ENCODE measurements at places on chromosomes 16 and 17. TPM values are rescaled to one million over a fixed set of nuclear protein-coding genes. Genes with fewer than 3 reads are reported as not detected.

CCL2 gene
- polyA plus RNA-seq: 2.8 TPM

TP53TG3B gene
- not detected for polyA plus RNA-seq

MATCAP1 gene
- 26.4 TPM for polyA plus RNA-seq

HYDIN gene
- polyA plus RNA-seq: not detected

USP31 gene
- polyA plus RNA-seq: 4.1 TPM

KRT17 gene
- not detected for polyA plus RNA-seq

ABCC6 gene
- 18.9 TPM for polyA plus RNA-seq

OSGIN1 gene
- polyA plus RNA-seq: 2.0 TPM

TNFRSF12A gene
- polyA plus RNA-seq: 6.2 TPM

ITGAD gene
- polyA plus RNA-seq: not detected

BIRC5 gene
- not detected for polyA plus RNA-seq

NUDT7 gene
- polyA plus RNA-seq: 6.1 TPM

ARHGAP44 gene
- not detected for polyA plus RNA-seq

DNA sequence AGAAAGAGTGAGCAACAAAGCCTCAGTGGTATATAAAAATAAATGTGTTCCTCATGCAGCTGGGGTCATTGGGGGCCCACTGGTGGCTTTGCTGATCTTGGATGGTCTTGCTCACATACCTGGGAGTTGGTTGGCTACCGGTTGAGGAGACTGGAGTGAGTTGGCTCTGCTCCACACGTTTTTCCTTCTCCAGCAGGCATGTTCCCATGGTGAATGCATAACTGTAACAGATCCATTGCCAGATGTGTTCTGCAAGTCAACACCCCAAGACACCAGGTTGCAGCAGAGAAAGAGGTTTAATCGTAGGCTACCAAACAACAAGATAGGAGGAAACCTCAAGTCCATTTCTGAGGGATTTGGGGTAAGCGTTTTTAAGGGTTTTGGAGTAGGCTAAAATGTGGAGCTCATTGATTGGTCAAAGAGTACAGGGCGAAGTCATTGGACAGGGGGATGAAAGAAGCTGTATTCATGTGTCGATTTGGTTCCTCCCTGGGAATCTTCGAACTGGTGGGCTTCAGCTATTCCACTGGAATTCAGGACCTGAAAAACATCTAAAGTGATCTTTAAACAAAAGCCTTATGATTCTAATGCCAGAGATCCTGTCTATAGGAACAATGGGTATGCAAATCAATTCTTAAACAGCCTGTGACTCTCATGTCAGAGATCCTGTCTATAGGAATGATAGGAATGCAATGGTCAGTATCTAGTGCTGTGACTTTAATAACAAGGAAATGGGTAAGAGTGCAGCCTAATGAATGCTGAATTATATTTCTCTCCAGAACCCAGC lies 467.5 kb upstream of the C16orf82 start:
- DNase-seq: no peak

- no peak for DNase-seq
Observed at GRCh38 chr17:31598399-31598782, 206.9 kb downstream of the RAB11FIP4 start.

- DNase-seq: no peak
Observed at GRCh38 chr17:82438401-82439193, 12.0 kb downstream of the CYBC1 start.

GRCh38 chr17:69434164-69434579 lies 19.7 kb downstream of the MAP2K6 start:
- DNase-seq: no peak

GRCh38 chr17:10754109-10754508 lies 24.3 kb upstream of the TMEM220 start:
- DNase-seq: no peak

DNA sequence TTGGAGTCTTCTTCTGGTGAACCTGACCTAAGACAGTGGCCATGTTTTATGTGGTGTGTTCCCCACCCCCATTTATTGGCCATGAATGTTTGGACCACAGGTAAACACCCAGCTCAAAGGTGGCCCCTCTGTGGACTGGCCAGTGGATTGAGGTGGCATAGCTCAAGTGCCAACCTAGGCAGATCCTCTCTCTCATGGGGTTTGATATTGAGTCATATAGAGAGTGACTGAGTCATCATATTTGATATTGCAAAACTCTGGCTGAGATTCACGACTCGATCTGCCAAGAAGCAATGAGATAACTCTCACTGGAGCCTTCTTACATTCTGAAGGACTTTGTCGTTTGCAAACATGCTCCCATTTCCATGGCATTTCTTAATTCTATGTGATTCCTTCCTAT lies 10.5 kb upstream of the TEKT3 start:
- DNase-seq: no peak

DNA sequence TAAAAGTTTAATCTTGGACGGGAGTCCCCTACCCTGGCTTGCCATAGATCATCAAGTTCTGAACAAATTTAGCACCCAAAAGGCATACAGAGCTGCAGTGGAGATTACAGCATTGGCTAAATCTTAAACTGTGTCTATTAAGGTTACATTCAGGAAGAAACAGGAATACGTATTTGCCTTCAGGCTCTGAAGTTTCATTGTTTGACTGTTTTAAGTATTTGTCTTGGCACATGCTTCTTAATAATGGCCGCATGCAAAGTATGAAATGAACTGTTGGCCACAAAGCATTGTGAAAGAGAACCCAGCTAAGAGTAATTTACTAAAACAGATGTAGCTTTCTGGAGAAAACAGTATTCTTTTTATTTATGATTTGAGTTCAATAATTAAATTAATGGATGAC lies 63.9 kb upstream of the CNEP1R1 start:
- no peak for DNase-seq

DNA sequence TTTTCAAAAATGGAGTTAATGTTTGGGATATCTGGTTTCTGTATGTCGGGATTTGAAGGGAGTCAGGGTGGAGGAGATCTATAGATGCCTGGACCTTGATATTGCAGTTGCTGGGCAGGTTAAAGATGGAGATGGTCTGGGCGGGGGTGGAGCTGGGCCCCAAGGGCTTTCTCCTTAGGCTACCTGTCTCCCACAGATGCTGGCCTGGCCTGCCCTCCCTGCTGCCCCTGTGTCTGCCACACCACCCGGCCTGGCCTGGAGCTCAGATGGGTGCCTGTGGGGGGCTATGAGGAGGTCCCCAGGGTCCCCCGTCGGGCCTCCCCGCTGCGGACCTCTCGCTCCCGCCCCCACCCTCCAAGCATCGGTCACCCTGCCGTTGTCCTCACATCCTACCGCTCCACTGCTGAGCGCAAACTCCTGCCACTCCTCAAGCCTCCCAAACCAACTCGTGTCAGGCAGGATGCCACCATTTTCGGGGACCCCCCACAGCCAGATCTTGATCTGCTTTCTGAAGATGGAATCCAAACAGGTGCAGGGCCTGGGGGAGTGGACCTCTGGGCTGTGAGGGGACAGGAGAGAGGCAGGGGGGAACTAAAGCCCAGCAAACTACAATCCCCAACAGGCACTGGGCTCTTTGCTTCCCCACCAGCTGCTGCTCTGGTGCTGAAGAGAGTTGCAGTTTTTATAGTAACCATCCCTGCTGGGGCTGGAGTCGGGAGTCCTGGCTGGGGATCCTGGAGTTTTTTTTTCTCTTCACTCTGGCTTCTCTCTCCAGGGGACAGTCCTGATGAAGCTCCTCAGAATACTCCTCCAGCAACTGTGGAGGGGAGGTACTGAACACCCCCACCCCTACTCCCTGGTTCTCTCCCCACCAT lies 2.9 kb downstream of the ARHGEF15 start:
- DNase-seq: no peak

DNA sequence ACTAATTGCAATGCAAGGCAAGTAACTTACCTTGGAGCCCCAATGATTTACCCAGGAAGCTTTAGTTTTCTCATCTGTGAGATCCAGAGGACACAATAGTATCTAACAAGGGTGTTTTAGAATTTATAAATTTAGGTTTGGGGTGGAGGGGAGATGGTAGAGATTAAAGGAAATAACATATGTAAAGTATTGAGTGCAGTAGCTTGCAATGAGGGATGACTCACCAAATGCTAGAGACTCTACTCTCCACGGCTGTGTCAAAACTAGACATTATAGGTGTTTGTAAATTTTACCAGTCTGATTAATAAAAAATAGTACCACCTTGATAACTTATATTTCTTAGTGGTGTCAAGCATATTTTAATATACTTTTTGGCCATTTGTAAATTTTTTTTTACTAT lies 3.7 kb upstream of the ABCA9 start:
- DNase-seq: no peak

DNA sequence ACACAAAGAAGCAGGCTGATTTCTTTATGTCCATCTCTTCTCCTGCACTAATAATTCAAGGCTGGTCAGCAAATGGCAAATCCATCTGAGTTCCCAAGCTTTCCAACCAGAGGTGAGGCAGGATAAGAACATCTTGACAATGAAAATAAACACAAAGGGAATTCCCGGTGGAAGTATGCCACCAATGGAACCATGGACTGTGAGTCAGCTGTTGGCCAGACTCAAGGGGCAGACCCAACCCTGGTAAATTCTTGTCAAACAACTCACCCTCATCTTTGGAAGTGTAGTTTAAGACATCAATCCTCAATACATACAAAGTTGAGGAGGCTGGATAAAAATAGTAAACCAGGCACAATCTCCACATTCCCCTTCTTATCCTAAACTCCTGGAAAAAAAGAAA lies 74.3 kb upstream of the CES5A start:
- no peak for DNase-seq

DNA sequence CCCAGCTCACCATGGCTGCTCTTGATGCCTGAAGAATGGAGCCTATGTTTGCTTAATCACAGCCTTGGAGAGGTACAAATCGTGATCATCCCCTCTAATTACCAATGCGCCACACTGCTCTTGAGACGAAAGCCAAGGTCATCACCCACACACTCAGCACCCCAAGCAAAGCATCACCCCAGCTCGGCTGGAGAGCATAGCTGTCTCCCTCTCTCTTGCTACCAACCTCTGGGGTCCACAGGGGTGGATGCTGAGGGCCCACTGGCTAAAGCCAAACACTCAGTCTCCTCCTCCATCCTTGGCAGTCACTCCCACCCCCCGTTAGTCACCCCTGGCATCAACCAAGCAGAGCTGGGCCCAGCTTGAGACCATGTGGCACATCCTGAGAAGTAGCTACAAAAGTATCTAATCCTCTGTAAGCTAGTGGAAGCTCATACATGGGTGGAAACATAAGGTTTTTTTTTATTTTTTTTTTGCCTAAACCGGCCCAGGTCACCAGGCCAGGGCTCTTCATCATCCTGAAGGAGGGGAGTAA lies 44.8 kb downstream of the PIMREG start:
- no peak for DNase-seq

- DNase-seq: no peak
Observed at GRCh38 chr16:8928467-8928957, 35.2 kb downstream of the USP7 start.

DNA sequence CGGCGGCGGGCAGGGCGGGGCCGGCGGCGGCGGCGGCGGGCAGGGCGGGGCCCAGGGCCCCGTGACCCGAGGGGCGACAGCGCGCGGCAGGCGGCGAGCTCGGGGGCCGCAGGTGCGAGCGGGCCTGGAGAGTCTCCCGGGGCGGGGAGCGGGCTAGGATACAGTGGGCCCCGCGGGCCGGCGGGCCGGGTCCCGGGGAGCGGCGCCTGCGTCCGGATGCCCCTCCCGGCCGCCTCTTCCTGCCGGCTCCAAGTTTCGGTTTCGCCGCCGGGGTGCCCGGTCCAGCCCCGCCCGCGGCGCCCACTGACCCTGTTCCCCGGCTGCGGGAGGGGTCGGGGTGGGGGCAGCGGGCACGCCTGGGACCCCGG lies at the start of gene RNF213:
Gene RNF213 (plus strand): TSS at position 62 of the 368 bp plus-strand sequence. CDS start 2,830 bp downstream, outside the sequence.
- peak; percentile 34 for DNase-seq

- no peak for DNase-seq
Observed at GRCh38 chr17:61313461-61314326, 85.9 kb upstream of the TBX2 start.

GRCh38 chr16:3065069-3065741 lies at the start of gene IL32:
TSS of gene IL32 (plus strand) at chr16:3065640. CDS start at chr16:3065812, 172 bp downstream.
- DNase-seq: no peak

DNA sequence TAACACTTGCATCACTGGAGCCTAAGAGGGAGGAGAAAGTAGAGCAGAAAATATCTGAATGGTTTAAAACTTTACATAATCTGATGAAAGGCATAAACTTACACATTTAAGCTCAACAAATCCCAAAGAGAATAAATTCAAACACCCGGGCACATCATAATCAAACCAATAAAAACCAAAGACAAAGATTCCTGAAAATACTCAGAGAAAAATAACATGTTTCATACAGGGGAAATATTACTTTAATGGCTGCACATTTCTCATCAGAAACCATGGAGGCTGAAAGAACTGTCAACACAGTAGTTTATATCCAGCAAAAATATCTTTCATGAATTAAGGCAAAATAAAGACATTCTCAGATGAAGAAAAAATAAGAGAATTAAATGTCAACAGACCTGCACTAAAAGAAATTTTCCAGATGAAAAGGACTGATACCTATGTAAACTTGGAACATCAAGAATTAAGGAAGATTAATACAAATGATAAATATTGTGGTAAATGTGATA lies 34.2 kb downstream of the C16orf87 start:
- no peak for DNase-seq

GRCh38 chr17:57406131-57406980 lies 150.0 kb downstream of the MSI2 start:
- DNase-seq: no peak

- no peak for DNase-seq
Observed at GRCh38 chr17:39173526-39174274, 7.7 kb upstream of the ARL5C start.

DNA sequence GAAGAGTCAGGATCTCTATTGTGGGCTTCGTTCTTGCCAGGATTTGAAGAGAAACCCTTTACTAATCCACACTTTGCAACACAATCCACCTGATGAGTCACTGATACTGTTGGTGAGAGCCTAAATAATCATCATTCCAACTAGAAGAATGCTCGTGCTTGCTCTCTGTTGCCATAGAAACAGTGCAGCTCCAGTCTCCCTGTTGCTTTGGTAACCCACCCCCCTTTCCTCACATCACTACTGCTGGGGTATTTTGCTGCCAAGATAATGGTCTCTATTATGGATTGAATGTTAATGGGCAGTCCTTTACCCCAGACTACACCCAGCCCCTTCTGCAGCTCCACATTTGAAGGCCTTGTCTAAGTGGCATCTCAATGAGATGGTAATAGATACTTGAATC lies 190.4 kb downstream of the ABCC12 start:
- DNase-seq: no peak

DNA sequence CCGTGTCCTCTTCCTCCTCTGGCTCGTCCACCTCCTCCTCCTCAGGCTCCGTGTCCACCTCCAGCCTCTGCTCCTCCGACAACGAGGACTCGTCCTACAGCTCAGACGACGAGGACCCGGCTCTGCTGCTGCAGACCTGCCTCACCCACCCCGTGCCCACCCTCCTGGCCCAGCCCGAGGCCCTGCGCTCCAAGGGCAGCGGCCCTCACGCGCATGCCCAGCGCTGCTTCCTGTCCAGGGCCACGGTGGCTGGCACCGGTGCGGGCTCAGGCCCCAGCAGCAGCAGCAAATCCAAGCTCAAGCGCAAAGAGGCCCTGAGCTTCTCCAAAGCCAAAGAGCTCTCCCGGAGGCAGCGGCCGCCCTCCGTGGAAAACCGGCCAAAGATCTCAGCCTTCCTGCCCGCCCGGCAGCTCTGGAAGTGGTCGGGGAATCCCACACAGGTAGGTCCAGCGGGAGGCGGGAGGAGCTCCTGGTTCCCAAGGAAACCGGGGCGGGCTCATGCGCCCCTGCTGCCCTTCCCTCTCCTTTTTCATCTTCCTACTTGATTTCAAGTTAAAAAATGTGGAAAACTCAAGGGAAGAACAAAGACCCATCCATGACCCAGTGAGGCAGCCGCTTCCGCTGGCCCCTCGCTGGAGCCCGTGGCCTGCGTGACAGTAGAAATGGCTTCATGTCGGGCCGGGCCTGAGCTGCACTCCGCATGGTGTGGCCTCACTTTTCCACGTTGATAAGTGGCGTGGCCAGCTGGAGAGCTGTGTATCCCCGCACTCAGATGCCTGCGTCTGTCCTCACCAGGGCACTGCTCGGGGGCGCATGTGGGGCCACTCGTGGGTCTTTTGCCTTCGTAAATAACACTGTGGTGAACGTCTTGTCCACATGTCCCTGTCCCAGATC lies 50.7 kb downstream of the ACTG1 start:
- DNase-seq: no peak
